ENCODE measurements at places on chromosomes 4 and X.

GRCh38 chrX:8841911-8842310 is 40.7 kb upstream of the FAM9A start:
- DNase-seq, result no peak

- no peak for DNase-seq
Observed at GRCh38 chr4:26082565-26082964, 168.5 kb downstream of the SMIM20 start.

DNA sequence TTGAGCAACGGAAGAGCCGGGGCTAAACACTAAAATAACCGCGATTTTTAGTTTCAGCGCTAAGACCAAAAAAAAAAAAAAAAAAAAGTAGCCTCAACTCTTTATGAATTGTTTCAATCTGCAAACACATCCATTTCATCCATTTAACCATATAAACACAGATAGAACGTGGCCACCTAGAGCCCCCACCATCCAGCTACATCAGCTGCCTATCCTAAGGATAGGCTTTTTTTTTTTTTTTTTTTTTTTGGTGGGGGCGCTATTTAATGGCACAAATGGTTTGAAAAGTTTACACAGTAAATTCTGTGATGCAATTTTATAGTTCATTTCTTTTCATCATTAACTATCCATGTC is 492 bp upstream of the HDAC8 start:
- DNase-seq, result no peak

DNA sequence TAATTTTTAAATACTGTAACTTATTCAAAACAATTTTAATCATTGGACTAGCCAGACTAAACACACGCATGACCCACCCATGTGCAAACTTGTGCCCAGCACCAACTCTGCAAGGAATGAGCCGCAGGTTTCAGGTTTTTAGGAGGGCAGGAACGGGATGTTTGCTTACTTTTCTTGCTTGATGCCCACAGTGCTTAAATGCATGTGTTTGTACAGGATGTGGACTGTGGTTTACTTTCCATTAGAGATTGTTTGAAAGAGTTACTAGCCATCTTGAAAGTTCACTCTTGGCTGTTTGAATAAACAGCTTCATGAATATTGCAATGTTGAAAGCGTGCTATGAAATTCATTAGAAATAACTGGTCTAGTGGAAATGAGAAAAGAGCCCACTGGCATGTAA is 83.3 kb downstream of the STK32B start:
- DNase-seq, result no peak

DNA sequence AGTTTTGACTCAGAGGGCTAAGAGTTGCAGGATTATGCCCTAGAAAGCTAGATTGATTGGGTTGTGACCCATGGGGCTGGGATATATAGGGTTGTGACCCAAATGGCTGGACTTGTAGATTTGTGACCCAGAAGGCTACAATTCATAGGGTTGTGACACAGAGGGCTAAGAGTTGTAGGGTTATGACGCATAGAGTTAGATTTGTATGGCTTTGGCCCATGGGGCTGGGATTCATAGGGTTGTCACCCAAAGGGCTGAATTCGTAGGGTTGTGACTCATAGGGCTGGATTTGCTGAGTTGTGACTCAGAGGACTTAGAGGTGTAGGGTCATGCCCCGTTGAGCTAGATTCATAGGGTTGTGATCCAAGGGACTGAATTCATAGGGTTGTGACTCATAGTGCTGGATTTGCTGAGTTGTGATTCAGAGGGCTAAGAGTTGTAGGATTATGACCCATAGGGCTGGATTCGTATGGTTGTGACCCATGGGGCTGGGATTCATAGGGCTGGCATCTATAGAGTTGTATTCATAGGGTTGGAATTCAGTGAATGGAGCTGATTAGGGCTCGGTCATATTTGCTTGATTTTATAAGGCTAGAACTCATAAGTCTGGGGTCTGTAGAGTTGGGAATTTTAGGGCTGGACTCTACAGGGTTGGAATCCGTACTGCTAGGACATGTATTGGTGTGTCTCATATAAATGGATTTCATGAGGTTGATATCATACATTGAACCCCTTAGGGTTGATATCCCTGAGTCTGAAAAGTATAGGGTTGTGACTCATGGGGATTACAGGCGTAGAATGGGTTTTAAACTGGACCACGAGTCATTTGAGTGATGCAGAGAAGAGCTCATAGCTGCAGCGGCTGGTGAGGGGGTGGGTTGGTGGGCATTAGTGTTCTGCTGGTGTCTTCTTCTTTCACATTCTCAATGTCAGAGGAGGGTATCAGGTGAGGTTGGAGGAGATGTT is 125.7 kb downstream of the CRLF2 start:
- no peak for DNase-seq

DNA sequence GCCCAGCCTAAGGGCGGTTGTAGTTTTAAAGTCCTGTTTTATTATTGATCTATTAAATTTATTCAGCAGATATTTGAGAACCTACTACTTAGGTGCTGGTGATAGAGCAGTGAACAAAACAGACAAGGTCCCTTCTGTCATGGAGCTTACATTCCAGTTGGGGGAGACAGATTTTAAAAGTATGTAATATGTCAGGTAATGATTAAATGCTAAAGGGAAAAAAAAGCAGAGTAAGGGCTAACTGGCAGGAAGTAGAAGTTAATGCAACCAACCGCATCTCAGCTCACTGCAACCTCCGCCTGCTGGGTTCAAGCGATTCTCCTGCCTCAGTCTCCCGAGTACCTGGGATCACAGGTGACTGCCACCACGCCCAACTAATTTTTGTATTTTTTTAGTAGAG is 7.8 kb upstream of the MCUB start:
- DNase-seq, result no peak

DNA sequence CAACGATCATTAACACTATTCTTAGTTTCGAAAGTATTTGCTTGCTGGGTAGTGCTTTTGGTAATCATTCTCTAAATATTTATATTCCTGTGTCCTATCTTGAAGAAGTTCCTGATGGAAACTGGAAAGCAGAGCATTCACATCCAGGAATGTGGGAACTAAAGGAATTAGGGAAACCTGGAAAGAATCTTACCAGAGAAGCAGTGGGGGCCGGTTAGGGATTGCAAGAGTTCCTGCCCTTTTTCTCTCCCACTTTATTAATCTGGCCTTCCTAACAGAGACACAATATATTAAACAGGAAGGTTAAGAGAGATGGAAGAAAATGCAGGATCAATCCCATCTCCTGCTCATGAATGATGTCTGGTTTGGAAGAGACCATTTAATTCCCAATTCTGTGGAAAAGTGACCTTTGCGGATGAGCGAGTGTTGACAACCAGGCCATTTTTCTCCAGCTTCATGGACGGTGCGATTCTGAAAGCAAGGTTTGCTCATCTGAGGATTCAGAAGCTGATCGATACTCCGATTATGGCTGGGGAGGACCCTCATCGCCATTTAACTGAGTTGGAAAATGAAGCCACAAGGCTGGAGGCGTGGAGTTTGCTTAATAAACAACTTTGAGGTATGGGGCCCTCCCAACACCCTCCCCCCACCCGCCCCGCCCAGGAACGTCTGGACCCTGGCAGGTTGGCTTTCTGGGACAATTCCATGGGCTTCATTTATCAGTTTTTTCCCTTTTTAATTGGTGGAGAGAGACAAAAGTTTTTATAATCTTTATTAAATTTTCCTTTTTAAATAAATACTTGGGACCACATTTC is 52.3 kb downstream of the C4orf51 start:
- no peak for DNase-seq

DNA sequence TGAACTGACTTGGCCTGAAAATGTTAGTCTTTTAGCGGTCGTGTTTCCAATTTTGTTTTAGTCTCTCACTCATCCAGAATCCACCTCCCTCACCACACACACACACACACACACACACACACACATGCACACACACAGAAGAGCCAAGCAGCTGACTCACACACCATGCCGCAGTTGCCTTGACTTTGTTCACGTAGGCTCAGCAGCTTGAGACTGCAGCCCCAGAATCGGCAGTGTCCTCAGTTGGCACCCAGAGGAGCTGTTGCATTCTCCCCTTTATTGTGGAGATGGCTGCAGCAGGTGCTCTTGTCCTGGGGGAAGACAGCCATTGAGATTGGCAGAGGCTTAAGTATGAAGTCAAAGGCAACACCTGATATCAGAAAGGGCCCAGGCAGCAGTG is 20.9 kb upstream of the XPNPEP2 start:
- no peak for DNase-seq
